Right kidney (tissue), 9 donors: ENCODE measurements at places on chromosomes 3 and 15.

GRCh38 chr3:72319194-72320094 lies 528.8 kb downstream of the SHQ1 start:
- no peak for DNase-seq

DNA sequence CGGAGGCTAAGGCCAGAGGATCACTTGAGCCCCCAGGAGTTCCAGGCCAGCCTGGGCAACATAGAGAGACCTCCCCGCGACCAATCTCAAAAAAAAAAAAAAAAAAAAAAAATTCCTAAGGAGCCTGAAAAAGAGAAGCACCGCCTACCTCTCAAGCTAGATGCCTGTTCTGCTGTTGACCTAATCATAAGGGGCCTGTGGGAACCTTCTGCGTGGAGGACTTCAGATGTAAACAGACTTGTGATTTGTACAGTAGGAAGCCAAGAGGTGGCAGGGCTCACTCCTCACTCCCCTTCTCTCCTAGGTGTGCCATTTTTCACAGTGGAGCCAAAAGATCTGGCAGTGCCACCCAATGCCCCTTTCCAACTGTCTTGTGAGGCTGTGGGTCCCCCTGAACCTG lies 3.2 kb downstream of the TYRO3 start:
- no peak for DNase-seq

DNA sequence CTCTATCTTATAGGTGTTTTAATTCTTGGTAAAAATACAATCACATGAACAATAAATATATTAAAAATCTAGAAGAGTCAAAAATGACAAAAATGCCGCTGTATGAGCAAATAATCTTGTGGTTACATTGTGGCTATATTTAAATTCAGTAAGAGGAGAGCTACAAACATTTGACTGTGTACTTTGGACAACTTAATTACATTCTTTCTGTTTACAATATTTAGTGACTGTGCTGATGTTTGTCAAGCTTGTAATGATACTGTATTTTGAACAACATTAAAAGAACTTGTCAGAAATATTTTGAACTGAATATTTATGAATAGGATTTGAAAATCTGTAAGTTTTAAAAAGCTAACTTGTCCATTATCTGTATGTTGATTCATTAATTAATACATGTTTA lies 598.3 kb downstream of the SI start:
- no peak for DNase-seq

GRCh38 chr3:72768481-72768880 lies 79.8 kb downstream of the SHQ1 start:
- DNase-seq = no peak

GRCh38 chr3:106398891-106399600 lies 530.2 kb upstream of the CBLB start:
- no peak for DNase-seq

DNA sequence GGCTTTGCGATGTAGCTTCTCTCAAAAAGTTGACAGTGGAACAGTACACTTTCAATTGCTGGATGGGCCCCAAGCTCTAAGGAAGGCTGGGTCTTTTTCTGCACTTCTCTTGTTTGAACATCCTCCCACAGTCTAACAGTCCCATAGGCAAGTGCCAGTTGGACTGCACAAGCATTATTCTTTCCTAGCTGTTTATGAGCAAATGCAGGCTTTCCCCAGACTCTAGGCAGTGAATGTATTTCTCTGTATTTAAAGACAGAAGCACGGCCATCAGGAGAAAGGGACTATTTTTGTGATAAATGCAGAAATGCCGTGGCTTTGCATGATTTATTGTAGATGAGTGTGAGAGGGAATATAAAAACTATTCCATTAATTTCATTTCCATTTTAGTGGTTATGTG lies 539.3 kb upstream of the LMCD1 start:
- DNase-seq = no peak

DNA sequence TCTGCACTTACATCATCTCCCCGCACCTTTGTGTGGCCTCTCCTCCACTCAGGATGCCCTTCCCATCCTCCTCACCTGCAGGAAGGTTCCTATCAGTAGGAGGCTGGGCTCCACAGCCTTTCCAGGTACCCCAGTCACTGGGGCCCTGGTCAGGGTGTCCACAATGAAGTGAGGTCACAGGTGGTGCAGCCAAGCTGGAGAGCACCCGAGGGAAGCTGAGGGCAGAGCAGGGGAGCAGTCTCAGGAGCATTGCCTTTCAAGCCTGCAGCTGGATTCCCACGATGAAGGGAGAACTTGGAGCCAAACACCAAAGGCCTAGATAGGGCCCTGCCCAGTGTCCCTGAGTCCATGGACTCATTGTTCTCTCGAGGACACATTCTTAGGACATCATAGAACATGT lies 23.6 kb downstream of the MGLL start:
- no peak for DNase-seq

DNA sequence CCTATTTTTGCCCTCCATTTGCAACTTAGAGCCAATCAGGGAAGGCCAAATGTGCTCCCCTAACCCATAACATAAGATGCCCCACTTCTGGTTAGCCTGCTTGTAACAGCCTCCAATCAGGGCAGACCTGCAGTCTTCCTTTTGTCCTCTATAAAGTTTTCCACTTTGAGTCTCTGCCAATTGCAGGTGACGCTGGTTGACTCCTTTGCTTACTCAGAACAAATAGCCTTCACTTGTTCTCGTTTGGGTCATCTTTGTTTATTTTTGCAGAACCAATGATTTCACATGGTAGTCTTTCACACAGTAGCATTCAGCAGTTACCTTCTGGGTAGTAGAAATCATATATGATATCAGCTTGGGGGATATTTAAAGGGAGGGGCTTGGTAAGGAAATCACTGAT lies 225.6 kb downstream of the MINAR1 start:
- DNase-seq = no peak

DNA sequence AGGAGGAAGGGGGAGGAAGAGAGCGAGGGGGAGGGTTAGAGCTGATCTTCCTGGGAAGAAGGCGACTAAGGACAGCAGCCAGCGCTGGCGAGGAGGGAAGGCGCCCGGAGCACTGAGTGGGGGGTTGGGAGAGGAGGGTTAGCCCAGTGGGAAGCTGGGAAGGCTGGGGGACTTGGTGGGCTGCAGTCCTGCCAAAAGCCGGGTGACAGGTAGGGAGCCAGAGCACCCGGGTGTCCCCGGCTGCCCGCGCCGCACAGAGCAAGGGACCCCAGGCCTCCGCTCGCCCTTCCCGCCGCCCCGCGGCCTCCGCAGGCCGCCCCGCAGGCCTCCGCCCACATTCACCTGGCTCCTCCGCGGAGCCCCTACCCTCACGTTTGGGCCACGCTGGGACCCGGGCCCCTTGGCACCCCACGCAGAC lies 448 bp downstream of the SLC12A8 start:
- peak; percentile 74 for DNase-seq

DNA sequence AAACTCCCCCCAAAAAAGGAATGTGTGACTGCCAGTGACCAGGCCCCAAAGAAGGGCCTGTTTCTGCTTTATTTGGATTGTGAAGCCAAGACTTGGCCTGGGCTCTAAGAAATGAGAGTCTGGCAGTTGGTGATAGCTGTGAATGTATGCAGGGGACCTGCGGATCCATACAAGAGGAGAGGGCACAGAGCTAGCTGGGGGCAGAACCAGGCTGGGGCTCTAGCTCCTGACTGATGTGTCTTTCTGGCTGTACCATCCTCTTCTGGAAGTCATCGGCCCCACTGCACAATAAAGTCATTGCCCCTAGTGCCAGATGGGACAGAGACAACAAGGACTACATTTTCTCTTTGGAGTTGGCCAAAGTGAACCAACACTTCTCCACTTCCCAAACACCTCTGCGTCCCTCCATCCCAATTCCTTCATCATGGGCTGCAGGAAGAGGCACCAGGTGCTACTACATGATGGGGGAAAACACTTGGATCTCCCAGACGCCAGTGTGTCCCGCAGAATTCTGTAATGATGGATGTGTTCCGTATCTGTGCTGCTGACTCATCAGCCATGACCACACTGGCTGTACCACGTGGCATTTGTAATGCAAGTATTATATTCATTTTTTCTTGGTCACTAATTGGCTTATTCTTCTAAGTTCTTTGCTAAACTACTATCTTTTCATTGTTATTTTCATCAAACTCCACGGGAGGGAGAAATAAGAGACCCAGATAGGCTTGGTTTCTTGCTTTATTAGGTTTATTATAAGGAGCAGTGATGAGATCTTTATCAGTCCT lies 1.7 kb upstream of the PLA2G4F start:
- DNase-seq = no peak

GRCh38 chr15:99141943-99142342 lies 37.1 kb downstream of the SYNM start:
- DNase-seq = no peak

DNA sequence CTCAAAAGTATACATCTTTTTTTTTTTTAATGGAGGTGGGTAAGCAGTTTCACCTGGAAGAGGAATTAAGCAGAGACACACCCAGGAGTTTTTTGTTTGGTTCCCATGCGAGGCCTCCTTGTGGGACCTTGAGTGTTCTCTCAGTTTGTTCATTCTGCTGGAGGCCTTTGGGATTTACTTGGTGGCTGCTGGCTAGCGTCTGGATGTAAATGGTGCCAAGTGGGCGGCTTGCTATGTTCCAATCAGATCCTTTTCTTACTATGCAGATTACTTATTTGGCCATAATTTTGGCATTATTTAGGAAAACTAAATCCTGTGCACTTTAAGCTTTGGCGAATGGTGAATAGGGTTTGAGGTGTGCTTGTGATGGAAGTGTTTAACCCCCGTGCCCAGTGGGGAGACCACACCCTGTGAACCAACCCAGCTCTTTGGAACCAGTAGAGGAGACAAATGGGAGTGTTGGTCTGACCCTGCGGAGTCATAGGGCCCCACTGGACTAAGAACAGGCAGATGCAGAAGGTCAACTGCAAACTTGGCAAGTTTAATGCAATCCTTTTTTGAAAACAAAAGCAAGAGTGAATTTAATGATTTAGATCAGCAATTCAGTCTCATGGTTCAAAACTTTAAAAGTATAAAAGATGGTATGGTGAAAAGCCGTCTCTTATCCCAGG lies 79.4 kb downstream of the EBLN2 start:
- no peak for DNase-seq

DNA sequence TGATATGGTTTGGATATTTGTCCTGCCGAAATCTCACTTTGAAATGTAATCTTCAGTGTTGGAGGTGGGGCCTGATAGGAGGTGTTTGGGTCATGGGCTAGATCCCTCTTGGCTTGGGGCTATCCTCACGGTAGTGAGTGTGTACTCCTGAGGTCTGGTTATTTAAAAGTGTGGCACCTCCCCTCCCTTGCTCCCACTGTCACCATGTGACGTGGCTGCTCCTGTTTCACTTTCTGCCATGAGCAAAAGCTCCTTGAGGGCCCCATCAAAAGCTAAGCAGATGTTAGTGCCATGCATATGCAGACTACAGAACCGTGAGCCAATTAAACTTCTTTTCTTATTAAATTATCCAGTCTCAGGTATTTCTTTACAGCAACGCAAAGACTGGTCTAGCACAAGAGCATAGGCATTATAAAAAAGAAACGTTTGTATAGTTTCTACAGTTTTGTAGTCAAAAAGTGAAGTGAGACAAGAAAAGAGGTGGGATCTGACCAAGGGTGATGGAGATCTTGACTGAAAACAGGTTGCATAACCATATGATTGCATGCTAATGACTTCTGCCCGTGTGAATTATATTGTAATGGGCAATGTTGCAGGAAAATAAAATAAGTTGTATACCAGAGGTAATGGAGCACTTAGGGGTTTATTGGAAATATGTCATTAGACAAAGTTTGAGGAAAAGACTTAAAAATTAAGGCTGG lies 28.5 kb upstream of the CLASP2 start:
- no peak for DNase-seq

- no peak for DNase-seq
These were observed 101.3 kb downstream of the TMCO5A start for GRCh38 chr15:38035701-38036100.

DNA sequence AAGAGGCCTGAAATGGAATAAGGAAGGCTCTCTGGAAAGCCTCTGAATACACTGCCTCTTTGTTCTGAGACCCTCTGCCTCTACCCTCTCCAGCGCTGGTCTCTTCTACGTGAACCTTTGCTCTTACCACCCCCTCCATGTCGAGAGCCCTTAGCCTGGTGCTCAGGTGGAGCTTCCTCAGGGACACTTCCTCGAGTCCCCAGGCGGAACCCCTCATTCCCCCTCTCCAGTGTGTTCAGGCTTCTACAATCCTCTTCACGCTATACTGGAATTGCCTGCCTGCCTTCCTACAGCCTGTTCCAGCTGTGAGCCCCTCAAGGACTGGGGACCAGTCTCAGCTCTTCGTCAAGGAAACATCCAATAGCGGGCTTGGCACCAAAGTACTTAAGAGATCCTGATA lies 7.4 kb downstream of the STIMATE start:
- DNase-seq = no peak

GRCh38 chr3:124386996-124387595 lies 343.2 kb upstream of the UMPS start:
- DNase-seq = no peak

- DNase-seq = no peak
These were observed 978.8 kb downstream of the NAALADL2 start for GRCh38 chr3:175837962-175838361.

DNA sequence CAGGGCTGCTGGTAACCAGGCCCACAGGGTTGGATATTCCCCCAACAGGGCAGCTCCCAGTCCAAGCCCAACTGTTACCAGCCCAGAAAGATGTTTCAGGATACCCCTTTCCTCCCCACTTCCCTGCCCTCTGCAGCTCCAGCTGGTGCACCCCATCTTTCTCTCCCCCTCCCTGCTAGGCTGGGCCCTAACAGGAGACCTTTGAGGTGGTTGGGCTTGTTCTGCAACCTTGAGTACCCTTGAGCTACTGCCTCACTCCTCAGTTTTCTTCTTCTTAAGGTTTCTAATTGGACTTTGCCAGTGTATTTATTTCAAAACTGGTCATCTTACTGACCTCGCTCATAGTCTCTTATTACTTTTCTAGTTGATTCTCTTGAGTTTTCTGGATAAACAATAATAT lies 16.9 kb upstream of the INSYN1 start:
- DNase-seq = no peak

DNA sequence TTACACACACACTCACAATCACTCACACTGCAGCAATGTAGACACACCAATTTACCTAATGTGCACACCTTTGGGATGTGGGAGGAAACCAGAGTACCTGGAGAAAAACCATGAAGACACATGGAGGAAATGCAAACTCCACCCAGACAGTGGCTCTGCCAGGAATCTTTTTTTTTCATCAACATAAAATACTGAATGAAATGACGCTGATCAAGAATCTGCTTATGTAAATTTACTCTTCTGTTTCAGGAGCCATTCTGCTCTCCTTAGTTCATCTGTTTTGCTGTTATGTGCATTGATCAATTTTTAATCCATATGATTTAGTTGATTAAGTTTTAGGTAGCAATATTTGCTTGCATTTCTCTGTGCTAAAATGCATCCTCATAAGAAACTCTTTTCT lies 414.2 kb upstream of the CCDC54 start:
- DNase-seq = no peak
